Effector memory CD4-positive, alpha-beta T cell (primary cell): ENCODE measurements at places on chromosomes 7 and 10.

DNA sequence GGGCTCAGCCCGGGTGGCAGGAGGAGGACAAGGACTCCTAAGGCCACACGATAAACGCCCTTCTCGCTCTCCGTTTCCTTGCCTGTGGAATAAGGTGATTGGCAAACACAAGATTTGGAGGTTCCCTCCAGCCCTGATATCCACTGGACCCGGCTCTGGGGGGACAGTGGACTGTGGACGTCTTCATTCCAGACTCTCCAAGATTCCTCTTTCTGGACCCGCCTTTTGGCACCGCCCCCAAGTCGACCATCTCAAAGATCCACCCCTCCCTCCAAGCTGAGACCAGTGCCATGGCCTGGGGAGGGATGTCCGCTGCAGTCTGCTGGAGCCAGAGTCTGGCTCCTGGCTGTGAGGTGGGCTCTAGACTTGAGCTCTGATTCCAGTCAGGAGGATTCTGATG lies 23.6 kb downstream of the ZNF783 start:
- no peak for DNase-seq

DNA sequence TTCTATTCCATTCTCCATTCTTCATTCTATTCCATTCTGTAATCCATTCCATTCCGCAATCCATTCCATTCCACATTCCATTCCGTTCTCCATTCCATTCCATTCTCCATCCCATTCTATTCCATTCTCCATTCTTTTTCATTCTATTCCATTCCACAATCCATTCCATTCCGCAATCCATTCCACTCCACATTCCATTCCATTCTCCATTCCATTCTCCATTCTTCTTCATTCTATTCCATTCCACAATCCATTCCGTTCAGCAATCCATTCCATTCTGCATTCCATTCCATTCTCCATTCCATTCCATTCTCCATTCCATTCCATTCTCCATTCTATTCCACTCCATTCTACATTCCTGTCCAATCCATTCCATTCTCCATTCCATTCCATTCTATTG lies 85.2 kb downstream of the NSUN6 start:
- no peak for DNase-seq

DNA sequence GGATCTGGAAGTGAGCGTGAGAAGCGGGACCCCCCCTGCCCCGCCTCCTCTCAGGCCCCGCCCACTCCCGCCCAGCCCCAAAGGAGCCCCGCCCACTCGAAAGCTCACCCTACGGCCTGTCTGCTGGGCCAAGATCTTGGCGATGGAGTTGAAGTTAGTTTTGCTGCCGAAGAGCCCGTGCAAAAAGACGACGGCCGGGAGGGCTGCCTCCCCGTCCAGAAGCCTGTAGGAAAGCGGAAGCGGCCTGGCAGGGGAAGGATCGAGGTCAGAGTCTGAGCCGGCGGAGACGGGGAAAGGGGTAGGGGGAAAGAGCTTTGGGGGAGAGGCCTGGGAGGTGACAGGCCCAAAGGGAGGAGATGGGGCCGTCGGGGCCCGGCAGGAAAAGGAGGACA lies 386 bp downstream of the ABHD11 start:
- peak; percentile 47 for DNase-seq

GRCh38 chr10:132176623-132177500 lies 9.9 kb upstream of the DPYSL4 start:
- no peak for DNase-seq

GRCh38 chr10:28558923-28559508 lies 26.1 kb downstream of the WAC start:
- no peak for DNase-seq

DNA sequence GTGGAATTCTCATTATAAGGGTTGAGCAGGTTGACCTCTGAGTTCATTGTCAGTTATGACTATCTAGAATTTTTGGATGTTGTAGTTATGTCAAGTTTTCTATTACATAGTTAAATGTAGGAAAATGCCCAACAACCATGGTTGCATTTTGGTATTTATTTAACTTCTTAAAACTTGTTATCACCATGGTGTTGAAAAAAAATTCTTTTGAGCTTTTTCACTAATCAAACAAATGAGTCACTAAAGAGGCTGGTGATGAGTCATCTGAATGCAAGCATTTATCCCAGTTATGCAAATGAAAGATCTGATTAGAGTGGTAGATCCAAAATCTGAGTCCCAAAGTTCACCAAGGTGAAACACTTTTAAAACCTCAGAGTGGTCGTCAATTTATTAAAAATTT lies 624.7 kb upstream of the IGFBP3 start:
- no peak for DNase-seq

GRCh38 chr10:14822879-14823755 lies 14.7 kb downstream of the CDNF start:
- DNase-seq = no peak

GRCh38 chr7:139068544-139069399 lies 32.9 kb upstream of the ZC3HAV1L start:
- no peak for DNase-seq

DNA sequence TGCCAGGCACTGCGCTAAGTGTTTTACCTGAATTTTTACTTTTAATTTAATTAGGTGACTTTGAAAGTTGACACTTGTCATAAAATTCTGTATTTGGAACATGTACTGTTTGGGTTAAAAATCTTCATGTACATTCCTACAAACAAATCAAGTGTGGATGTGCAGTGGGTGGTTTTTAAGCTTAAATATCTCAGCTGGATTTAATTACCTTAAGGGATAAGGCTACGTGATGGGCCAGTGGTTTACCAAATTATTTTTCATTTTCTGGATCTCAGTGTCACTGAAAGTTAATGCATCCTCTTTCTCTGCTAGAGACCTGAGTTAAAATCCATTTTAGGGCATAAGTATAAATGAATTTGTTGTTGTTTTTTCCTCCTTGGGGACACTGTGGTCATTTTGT lies 51.1 kb downstream of the EXOC4 start:
- DNase-seq = no peak

DNA sequence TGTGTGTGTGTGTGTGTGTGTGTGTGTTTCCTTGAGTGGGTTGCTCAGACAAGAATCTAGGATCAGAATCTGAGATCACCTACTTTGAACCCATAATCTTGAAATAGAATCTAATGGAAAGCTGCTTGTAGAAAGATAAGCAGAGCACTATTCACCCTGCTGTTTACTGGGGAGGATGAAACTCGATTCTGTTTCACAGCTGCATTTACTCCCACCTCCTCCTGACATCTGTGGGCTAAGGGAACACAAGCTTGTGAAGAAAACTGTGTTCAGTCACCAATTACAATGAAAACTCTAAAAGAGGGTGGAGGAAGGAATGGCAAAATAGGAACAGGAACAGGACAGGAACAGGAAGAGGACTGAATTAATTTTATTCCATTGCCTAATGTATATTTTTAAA lies 269.5 kb downstream of the TSPAN12 start:
- DNase-seq = no peak

DNA sequence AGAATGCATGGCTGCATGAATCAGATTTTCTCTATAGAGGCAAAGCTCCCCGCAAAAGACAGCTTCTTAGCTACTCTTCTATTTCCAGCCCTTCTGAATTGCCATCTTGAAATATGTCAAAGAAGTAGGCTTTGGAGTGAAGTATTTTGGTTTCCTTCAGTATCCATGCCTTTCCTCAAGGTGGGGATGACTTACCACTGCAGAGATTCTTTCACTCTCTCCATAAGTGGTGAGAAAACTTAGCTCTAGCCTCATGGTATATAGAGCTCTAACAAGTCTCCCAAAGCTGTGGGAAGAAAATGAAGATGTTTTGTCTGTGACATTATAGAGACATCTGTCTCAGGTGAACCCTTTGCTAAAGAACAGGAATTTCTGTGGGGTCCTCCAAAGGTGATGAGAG lies 89.6 kb upstream of the ITGB1 start:
- DNase-seq = no peak

GRCh38 chr10:33612116-33612515 lies 277.6 kb upstream of the NRP1 start:
- no peak for DNase-seq

GRCh38 chr7:133940368-133940767 lies 186.8 kb upstream of the LRGUK start:
- no peak for DNase-seq

GRCh38 chr7:142797391-142798377 lies 26.9 kb downstream of the PRSS2 start:
- no peak for DNase-seq

DNA sequence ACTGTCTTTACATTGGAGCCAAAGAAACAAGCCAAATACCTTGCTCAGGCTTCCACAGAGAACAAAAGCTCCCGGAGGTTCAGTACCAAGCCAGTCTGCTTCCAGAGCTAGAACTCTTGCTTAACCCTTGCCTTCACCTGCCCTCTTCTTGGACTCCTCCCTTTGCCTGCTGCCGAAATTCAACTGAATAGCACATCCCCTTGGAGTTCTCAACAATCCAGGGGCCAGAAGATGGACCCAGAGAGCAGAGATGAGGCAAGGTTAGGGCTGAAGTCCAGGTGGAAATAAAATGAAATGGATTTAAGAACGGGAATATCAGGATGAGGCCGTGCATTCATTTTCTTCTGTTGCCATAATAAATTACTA lies 876 bp upstream of the PIK3AP1 start:
- DNase-seq = no peak

DNA sequence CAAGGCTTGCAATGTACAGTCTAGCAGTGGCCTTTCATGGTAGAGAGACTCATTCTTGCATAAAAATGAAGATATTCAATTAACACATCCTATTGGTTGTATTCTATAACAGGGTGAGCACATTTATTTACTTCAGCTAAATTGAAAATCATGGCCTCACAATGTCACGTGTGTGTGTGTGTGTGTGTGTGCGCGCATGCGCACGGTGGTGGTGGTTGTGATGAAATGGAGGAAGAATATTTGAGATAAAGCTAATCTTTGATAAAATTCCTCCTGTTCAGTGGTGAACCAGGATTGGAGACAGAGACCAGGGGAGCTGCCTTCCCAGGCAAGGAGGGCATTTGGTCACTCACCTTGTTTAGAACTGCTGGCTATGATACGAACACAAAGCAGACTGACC lies 199.8 kb downstream of the DPP6 start:
- no peak for DNase-seq

DNA sequence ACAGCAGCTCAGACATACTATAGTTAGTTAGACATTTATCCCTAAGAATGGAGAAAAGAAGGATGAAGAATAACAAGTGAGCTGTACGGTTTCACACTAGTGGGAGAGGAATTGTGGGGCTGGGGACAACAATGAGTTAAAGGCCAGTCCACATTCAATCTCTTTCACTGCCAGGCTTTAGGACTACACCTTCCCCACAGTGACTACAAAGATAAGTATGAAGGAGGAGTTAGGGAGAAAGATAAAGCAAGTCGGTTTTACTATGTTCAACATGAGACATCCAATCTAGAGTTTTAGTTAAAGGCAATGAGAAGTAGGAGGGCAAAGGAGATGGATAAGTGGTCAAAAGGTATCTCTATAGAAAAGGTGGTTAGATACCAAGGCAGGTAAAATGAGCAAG lies 16.3 kb downstream of the ARHGAP12 start:
- no peak for DNase-seq

- no peak for DNase-seq
Observed at GRCh38 chr10:99520040-99520846, 12.5 kb upstream of the NKX2-3 start.

GRCh38 chr10:71939861-71940474 lies 24.2 kb upstream of the CHST3 start:
- DNase-seq = no peak

DNA sequence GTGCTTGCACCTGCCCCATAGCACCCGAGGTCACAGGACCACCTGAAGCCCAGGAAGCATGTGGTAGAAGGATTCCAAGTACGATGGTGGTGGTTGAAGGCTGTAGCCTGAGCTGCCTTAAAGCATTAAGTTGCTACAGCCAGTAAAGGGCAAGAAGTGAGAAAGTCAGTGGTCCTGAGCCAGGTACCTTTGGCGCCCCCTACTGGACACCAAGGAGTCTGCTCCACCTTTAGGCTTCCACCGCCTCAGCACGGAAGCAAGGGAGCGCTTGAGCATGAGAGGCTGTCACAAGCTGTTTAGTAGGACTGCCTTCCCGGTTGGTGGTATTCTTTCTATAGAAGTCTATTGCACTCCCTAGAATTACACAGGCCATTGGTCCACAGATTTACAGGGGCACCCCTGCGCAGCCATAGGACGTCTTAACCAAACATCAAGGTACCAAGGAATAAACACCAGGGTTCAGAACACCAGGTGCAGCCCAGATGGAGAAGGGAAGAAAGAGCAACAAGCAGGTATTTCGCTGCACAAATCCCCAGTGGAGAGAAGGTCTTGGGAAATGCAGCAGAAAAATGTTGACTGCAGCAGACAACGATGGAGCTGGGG lies 2.2 kb downstream of the CRTAC1 start:
- DNase-seq = peak; percentile 31

DNA sequence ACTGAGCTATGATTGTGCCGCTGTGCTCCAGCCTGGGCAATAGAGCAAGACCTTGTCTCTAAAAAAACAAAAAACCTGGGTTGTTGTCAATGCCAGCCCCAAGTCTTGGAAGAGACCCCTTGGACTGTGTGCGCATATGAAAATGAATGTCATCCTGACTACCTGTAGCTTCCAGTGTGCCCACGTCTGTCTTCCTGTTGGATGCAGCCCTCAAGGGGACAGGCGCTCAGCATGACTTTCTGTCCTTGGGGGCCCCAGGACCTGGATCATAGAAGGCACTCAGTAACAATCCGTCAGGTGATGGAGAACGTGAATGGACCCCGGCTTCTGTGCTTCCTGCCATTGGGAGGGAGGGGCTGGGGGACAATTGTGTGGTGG lies 9.0 kb downstream of the PRF1 start:
- no peak for DNase-seq

GRCh38 chr10:114301951-114302710 lies 63.1 kb downstream of the VWA2 start:
- DNase-seq = no peak

GRCh38 chr7:123783820-123784219 lies 35.0 kb upstream of the WASL start:
- DNase-seq = no peak

DNA sequence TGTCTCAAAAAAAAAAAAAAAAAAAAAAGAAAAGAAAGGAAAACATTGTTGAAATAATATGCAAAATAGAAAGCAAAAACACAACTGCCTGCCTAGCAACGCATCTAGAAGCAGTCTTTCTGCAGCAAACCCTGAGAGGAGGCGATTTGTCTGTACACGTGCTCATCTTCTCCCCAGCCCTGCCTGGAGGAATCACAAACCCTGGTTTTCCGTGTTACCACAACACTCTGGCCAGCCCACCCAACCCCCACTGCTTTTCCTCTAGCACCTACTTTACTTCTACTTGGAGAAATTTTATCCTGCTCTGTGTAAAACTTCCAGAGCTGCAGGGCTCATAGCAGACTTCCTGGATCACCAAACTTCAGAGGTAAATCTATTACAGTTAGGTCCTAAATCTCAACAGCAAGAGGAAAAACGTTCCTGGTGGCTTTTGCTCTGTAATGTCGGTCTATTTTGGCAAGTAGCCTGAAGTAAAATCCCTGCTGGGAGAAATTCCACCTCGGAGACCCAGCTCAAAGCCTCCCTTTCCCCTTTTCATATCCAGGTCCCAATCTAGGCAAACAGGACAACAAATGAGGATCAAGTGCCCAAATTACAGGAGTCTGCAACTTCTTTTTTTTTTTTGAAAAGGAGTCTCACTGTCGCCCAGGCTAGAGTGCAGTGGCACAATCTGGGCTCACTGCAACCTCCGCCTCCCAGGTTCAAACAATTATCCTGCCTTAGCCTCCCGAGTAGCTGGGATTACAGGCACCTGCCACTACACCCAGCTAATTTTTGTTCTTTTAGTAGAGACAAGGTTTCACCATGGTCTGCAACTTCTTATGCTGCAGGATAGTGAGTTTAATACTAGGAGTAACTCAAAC lies 91.6 kb downstream of the DNMBP start:
- DNase-seq = no peak
